ENCODE measurements at places on chromosomes 4 and X.
A peak's percentile ranks its signal among the peaks of the same experiment; 100 is the strongest.

DNA sequence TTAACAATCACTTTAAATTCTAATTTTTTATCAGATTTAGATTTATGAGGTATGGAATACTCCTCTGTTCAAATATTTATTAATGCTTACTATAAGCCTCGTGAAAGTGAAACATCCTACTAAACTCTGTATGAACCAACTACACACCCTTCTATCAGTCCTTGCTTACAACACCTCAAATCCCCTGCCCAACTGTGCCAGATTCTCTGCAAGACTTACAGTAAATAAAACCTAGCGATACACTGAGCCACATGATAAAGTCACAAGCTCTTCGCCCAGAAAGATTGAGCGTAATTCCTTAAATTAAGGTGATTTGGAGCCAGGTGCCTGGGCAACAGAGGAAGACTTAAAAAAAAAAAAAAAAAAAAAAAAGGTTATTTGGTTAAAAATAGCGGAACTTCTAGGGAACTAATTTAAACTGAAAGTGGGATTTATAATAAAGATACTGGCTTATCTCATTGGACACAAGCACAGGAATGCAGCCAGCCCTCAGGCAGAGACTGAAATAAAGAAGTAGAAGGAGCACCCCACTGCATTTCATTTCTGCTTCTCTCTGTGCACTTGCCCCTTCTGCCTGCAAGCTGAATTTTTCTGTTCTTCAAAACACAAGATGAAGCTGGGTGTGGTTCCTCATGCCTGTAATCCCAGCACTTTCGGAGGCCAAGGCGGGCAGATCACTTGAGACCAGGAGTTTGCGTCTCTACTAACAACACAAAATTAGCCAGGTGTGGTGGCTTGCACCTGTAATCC is 17.5 kb upstream of the C4orf36 start:
- no peak for DNase-seq

DNA sequence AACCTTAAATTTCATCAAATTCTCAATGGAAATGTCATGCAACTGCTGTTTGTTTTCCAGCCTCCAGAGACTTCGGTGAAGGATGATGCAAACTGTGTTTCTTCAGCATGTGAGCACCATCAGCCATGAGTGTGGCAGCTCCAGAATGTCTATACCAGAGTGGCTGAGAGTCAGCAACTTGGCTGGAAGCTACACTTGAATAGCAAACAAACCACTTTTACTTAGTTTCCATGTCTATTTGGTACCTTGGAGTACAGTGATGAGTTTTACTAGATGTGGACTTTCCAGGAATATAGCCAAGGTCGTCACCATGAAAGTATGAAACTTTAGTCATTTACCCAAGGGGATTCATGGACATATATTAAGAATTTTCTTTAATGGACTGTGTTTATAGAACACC is 4.3 kb upstream of the IL21 start:
- DNase-seq, result no peak

DNA sequence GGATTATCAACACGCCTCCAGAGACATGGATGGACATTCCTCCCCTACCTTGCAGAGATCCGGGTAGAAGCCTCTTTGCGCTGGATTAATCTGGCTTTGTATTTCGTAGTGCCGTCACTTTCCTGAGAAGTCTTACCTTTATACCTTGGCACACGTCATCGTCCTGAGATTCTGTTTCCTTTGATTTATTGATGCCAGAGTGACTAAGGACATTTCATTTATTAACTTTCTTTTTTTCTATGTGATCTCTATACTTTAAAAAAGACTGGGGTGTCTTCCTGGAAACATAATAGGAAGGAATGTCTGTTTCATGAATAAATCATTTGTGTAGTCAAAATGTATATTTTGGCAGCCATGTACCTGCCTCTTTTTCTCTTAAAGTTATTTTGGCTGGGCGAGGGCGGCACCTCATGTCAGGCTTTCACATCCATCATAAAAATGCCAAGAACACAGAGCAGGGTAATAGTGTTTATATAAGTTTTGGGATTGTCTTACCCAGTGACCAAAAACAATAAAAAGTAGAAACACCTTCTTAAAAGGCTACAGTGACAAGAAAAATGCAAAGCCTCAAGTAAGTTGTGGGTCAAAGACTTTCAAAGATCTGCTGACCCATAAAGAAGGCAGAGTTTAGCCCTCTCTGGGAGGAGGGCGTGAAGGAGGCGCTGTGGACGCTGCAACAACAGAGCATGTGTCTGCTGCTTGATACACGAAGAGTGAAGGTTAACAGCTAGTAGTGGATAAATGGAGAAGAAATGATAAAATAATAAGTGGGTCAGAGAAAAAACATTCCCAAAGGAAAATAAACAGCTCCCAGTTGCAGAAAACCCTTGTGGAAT is 124.4 kb downstream of the SHROOM3 start:
- no peak for DNase-seq

GRCh38 chr4:40262077-40262528 is 65.3 kb downstream of the RHOH start:
- DNase-seq, result no peak

- DNase-seq, result no peak
These were observed 63.6 kb upstream of the MAP3K15 start for GRCh38 chrX:19578956-19579355.

DNA sequence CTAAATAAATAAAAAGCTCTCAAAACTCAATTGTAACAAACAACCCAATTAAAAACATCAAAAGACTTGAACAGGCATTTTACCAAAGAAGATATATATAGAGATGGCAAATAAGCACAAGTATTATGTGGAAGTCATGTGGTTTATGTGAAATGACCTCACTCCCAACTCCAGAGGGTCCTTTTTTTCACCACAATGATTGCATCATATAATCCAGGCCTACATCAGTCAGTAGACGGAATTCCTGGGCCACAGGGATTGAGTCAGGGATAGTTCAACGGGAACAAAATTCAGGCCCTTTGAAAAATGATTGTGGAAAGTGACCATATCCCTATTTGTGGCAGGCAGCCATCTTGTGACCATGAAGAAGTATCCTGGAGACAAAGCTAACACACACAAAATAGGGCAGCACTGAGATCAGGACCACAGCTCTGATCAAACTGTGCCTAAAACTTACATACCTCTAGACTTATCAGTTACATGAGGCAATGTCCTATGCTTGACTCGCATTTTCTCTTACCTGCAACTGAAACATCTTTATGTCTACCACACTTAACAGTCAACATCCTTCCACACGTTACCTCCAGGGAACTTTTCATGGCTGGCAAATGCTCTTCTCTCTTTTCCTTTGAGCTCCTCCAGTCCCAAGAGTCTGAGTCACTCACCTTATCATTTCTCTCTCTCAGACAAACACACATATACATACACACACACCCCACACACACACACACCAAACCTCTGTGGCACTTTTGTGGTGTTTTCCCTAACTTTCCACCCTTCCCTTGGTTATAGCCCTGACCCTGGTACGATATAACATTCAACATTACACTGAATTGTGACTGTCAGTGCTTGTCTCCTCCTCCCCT is 113.5 kb downstream of the PHF8 start:
- no peak for DNase-seq

DNA sequence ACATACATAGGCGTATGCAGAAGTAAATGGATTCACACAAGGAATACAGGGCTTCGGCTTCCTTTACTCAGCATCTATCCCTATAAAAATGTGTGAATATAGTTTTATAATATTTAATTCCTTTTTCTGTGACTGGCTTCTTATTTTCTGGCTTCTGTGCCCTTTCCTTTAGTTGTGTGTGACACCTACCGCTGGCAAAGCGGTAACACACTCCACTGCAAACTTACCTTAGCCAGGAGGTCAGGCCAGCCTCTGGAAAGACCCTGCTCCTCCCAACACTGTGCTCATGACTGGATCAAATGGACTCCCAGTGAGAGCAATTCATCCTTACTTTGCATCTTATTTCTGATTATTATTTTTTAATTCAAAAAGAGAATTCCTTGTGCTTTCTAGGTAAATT is 244.2 kb downstream of the ANK2 start:
- no peak for DNase-seq

DNA sequence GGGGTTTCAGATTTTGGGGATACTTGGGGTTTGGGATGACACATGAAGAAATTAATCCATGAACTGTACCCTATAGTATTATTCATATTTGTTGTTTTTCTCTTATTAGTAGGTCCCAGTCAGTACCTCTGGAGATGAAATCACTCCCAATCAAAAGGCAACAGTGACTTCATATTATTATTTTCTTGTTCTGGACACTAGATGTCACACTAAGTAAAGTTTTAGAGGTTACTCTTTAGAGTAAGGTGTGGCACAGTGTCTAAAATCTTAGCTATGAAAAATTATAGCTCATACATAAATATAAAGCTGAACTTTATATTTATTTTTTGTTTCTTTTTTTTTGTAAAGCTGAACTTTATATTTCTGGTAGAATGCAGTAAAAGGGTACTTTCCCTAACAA is 35.1 kb downstream of the FAM114A1 start:
- DNase-seq, result no peak

DNA sequence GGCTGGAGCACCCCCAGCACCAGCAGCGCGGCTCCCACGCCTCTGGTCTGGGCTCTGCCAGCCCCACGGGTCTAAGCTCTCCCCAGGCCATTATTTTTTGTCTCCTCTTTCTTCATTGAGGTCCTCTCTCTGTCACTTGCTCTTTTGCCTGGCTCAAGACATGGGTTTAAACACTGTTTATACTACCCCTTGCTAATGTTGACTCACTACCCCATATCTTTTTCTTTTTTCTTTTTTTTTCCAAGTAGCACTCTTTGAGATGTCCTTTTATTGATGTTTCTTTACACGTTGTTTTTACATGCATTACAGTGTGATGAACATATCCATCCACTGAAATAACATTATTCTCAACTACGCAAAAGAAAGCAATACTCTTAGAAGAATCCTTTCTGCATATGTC is 1.7 kb upstream of the ERVMER34-1 start:
- DNase-seq, result no peak

DNA sequence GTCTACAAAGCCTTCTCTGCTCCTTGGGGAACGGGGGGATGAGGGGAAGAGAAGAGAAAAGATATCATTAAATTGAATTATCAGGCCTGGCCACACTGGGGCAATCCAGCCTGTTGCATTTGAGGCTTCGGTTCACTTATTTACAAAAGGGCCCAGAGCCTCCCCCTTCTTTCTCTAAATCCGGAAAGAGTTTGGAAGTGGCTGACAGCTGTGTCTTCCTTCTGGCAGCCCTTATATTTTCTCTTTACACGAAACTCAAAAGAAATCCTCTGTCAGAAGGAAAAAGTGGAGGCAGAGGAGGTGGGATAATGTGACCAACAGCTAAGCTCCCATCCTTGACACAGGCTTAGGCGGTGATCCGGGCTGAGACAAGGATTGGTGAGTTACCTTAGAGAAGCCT is 158.3 kb upstream of the TAPT1 start:
- DNase-seq, result no peak

DNA sequence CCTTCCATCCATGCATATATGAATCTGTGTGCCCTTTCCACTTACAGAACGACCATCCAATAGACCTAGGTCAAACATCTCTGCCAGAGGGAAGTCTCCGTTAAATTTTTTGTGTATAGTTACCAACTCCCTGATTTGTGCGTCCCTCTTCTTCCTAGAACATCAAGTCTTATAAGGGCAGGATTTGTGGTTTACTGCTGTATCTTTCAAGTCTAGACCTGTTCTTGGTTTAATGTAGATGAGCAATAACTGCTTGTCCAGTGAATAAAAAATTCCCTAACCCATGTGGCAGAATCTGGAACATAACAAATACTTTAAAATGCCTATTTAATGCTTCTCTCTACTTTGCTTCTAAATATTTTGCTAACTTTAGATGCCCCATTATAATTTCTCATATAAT is 988.8 kb downstream of the RAPGEF2 start:
- no peak for DNase-seq

DNA sequence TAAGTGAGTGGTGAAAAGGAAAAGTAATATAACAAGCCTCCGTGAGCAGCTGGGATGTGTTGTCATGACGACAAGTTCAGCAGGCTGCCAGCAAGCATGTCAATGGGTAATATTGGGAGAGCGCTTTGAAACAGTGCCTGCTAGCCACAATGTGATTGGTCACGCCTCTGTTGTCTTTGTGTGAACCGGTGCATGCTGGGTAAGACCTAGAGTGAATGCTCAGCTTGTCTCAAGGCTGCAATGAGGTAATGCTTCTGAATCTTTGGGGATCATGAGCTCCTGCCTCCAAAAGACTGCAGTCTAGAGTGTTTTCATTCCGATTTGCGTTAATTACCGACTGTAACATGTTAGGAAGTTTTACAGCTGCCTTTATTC is 54.9 kb downstream of the STOX2 start:
- no peak for DNase-seq

DNA sequence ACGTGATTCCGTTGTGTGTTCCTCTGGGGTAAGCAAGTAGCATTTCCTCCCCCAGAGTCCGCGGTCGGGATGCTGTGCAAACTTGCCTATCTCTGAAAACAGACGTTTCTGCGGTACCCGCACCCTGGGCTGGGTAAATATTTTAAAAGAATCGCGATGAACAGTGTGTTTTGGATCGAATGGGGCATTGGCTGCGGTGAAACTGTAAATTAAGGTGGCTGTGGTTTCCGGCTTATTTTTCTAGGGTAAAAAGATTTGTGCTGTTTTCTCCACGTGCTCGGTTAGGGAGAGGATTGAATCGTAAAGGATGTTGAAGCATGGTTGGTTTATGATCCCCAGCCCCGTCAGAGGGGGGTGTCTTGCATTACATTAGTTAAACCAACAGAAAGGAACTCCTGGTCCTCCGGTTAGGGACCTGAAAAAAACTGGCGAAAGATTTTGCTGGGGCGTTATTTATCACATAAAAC is 1.2 kb downstream of the HHIP start:
- no peak for DNase-seq

GRCh38 chrX:150575419-150575814 is 7.0 kb downstream of the MTM1 start:
- peak; percentile 47 for DNase-seq

GRCh38 chr4:20995610-20996009 is 295.4 kb downstream of the PACRGL start:
- DNase-seq, result no peak

DNA sequence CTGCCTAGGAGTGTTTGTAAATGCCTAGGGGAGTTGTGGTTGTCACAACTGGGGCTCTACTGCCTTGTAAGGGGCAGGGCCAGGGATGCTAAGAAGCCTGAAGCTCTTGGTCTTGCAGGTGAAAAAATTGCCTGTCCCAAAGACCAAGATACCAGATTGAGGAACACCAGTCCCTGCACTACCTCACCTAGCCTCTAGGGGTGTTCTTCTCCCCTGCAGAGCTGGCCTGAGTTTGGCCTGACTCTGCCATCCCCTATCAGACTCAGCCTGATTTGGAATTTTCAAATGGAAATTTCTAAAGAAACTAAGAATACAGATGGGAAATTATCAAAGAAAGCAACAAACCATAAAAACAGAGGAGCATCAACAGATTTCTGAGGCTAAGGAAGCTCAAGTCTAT is 90.4 kb downstream of the ZC4H2 start:
- DNase-seq, result no peak

Data from activated CD8-positive, alpha-beta memory T cell treated with anti-CD3 and anti-CD28 coated beads, Interleukin-2, amount 50 U/mL, for 4 hours (primary cell).